A549 (cell line): ENCODE measurements at places on chromosomes 1 and 21. TPM values are rescaled to one million over a fixed set of nuclear protein-coding genes. Genes with fewer than 3 reads are reported as not detected.
A peak's percentile ranks its signal among the peaks of the same experiment; 100 is the strongest.

DNA sequence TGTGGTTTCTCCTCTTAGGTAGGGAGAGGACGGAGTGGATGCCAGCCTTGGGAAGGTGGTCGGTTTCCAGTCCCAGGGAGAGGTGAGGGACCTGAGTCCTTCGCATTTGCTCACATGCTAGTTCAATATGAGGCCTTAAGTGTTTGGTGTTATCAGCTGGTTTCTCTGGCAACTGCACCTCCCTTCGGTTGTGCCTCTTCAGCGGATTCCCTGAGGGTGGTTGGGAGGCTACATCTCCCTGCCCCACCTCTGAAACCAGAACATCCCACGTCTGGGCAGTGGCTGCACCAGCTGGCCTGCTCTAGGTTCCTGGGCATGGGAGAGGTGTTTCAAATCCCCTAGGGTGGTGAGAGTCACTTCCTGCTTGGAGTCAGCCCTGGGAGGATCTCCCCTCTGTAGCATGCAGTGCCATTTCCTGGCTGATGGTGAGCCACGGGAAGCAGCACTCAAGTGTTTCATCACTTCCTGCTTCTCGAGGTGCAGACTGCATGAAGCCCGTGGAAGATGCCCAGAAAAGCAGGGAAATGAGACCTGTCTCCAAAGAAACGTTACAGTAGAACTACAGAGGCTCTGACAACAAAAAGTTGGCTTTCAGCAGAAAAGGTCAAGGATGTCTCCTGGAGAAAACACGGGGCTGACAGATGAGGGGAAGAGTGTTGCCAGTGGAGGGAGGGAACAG, 4.5 kb downstream of the TMEM125 start:
- peak; percentile 17 for DNase-seq

DNA sequence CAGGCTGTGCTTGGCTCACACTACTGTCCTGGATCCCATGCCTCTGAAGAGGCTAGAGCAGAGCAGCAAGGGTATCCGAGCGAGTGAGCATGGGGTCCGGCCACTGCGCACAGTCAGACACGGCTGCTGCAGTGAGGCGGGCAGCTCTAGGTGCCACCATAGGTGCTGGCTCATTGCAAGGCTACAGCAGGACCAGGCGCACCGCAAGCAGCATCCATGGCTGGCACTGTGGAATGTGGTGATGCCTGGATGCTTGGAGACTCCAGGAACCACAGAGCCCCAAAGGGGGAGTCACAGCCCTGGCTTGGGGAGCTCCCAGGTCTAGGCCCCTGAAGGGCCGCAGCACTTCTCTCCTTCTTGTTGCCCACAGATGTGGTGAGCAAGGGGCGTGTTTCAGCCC, 47.2 kb downstream of the ATP6V1G3 start:
- no peak for DNase-seq

DNA sequence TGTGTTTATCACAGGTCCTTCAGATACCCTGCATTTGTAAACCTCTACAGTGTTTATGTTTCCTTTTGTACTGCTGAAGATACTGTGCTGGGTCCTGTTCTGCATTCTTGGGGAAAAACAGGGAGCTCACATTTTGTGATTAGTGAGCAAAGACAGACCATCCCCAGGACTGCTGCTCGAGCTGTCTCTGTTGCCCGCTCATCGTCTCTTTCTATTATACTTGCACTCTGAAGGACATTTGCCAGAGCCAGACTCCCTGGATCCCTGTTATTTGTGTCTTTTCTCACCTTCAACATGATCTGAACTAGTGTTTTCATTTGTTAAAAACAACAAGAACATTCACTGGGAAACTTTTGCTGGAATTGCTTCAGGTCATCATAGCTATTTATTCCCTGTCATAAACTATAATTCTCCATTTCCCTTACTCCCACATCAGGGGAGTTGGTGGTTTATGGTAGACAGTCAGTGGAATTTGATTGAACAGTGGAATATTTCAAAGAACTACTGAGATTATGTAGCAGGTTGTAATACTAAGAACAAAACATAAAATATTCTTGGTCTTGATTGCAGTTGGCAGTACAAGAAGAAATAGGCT, 53.0 kb downstream of the PRRX1 start:
- no peak for DNase-seq

- peak; percentile 35 for DNase-seq
These were observed 69.0 kb downstream of the KCND3 start for GRCh38 chr1:111920221-111921024.

DNA sequence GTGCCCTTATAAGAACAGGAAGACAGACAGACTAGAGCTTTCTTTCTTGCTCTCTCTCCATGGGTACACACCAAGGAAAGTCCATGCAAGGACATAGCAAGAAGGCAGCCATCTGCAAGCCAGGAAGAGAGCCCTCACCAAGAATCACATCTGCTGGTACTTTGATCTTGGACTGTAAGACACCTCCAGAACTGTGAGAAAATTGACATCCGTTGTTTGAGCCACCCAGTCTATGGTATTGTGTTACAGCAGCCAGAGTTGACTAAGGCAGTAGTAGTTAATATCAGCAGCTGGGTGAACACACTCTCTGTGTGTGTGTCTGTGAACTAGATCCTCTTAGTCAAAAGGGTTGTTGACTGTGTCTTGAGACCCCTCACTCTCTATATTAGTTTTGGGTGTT, 53.8 kb upstream of the PPP2R5A start:
- no peak for DNase-seq

- no peak for DNase-seq
These were observed 83.0 kb downstream of the RRAGC start for GRCh38 chr1:38776466-38777065.

- no peak for DNase-seq
These were observed 425.3 kb downstream of the DUSP10 start for GRCh38 chr1:221316491-221317056.

DNA sequence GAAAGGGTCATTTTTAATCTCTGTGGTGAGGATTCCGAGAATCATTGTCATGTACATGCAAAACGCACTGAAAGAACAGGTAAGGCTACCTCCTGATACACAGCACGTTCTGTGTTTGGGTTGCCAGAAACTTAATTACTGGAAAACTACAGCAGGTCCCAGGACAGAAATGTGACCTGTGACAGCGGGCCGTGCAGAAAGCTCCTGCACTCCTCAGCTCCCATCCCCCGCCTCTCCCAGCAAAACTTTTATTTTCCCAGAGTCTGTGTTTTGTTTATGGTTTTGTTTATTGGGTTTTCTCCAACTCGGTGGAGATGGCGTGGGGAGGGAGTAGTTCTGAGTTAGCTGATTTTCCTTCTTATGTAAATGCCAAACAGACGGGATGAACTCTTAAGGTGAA, 44.7 kb downstream of the SLC44A3 start:
- no peak for DNase-seq

- DNase-seq = no peak
These were observed 48.1 kb downstream of the ELAPOR1 start for GRCh38 chr1:109161858-109162606.

GRCh38 chr1:192565946-192566345, 9.6 kb upstream of the RGS1 start:
- no peak for DNase-seq

DNA sequence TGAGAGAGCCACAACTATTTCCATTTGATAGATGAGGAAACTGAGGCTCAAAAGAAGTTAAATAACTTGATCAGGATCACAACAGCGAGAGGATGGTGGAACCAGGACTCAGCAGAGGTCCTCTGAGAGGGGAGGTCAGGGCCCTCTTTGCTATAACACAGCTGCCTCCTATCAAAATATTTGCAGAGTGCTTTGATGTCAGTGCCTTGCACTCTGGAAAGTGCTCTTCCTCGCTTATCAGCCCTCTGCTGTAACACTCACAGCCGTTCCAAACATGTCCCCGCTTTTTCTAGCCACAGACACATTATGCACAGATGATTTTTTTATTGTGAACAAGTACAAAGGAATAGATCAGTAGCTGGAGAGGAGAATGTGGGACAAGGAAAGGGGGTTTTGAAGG, 71.8 kb upstream of the ARHGAP29 start:
- DNase-seq = no peak

DNA sequence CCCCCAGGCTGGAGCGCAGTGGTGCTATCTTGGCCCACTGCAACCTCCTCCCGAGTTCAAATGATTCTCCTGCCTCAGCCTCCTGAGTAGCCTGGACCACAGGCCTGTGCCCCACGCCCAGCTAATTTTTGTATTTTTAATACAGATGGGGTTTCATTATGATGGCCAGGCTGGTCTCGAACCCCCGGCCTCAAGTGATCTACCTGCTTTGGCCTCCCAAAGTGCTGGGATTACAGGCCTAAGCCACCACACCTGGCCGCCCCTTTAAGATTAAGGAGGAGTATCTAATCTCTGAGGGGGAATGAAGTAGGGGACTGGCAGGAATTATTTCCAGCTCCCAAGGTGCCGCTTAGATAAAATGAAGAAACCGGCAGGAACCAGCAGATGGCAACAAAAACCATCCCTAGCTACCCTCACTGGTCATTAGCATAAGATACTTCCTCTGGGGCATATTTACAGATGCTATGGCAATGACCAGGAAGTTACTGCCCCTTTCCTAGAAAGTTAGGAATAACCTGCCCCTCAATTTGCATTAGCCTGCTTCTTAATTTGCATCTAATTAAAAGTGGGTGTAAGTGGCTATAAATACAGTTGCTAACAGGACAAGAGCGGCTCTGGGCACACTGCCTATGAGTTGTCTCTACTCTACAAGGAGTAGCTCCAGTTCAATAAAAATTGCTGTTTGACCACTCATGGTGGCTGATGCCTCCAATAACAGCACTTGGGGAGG, 7.1 kb upstream of the NSUN4 start:
- DNase-seq = peak; percentile 45

- no peak for DNase-seq
These were observed 2.0 kb downstream of the PRMT6 start for GRCh38 chr1:107058245-107059032.

GRCh38 chr21:42818328-42818749, 61.0 kb downstream of the WDR4 start:
- DNase-seq = peak; percentile 48

DNA sequence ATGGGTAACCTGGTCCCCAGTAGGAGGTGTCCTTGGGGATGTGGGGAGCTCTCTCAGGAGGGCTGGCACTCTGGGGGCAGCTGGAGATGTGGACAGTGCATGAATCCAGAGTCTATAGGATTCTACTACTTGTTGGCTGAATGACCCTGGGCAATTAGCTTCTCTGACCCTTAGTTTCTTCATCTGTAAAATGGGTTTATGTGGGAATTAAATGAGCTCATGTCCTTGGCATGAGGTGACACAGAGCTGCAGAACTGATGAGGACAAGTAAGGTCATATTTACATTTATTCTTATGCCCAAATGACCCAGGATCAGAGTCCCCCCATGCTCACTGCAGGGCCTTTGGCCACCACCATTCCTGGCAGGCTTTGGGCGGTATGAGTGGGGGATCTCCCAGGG, 29.3 kb downstream of the FOXO6 start:
- DNase-seq = no peak

GRCh38 chr1:117493906-117494305, 111.9 kb upstream of the TENT5C start:
- no peak for DNase-seq

- no peak for DNase-seq
These were observed 44.3 kb upstream of the IL10 start for GRCh38 chr1:206816390-206817287.

DNA sequence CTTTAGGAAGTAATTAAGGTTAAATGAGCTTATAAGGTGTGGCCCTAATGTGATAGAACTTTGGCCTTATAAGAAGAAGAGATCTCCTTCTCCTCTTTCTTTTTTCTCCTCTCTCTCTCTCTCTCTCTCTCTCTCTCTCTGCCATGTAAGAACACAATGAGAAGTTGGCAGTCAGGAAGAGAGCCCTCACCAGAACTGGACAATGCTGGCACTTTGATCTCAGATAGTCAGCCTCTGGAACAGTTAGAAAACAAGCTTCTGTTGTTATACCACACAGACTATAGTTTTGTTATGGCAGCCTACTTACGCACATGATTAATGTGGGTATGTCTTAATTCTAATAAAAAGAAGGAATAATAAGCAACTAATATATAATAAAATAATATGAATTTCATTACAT, 444.2 kb upstream of the LRRC7 start:
- DNase-seq = no peak

GRCh38 chr1:106600626-106601025, 455.8 kb upstream of the PRMT6 start:
- no peak for DNase-seq

- no peak for DNase-seq
These were observed 28.6 kb downstream of the PTPRU start for GRCh38 chr1:29264773-29265389.

DNA sequence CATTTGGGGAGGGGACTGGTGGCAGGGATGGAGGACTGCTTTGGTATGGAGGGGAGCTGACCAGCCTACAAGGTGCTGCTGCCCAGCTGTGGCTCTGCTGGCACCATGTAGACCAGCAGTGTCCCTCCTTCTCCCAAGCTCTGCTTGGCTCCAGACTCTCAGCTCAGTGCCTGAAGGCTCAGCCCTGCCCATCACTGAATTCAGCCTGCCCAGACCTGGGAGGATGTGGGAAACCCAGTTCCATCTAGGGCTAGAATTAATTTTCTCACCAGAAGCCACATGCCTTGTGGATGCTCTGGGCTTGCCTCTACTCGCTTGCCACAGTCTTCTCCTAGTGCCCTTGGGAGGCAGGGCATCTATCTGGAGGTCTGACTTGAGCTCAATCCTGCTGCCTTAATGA, 195.0 kb upstream of the EDN2 start:
- DNase-seq = no peak

Gene OVAAL
- 0.08 to 0.12 TPM (median 0.09 TPM) in 3 replicates for polyA plus RNA-seq

Gene TOE1
- 13.7 to 16.3 TPM (median 15.8 TPM) in 3 replicates for polyA plus RNA-seq

Gene FCGR2B
- polyA plus RNA-seq = not detected in 3 replicates

Gene PDZK1IP1
- polyA plus RNA-seq = 6.4 to 9.4 TPM (median 6.9 TPM) in 3 replicates

Gene MEX3A
- polyA plus RNA-seq = 3.3 to 4.9 TPM (median 4.4 TPM) in 3 replicates

Gene LRIG2
- polyA plus RNA-seq = 2.8 to 3.0 TPM (median 2.8 TPM) in 3 replicates

Gene GJA9
- polyA plus RNA-seq = 0.05 TPM in 1 of 3 replicates, not detected in the others

Gene TENT5C
- polyA plus RNA-seq = 0.08 to 0.14 TPM (median 0.11 TPM) in 3 replicates

Gene TAS1R1
- 0.04 TPM in 1 of 3 replicates, not detected in the others for polyA plus RNA-seq

Gene RASAL2
- 6.4 to 7.1 TPM (median 7.0 TPM) in 3 replicates for polyA plus RNA-seq

Gene C4BPA
- polyA plus RNA-seq = 0.92 to 1.4 TPM (median 1.0 TPM) in 3 replicates
